Mucosa of descending colon (tissue), 3 donors: ENCODE measurements at places on chromosomes 4 and X. TPM values are rescaled to one million over a fixed set of nuclear protein-coding genes. Genes with fewer than 3 reads are reported as not detected.

- no peak for DNase-seq
These were observed 122.5 kb upstream of the HCCS start for GRCh38 chrX:10988653-10989052.

DNA sequence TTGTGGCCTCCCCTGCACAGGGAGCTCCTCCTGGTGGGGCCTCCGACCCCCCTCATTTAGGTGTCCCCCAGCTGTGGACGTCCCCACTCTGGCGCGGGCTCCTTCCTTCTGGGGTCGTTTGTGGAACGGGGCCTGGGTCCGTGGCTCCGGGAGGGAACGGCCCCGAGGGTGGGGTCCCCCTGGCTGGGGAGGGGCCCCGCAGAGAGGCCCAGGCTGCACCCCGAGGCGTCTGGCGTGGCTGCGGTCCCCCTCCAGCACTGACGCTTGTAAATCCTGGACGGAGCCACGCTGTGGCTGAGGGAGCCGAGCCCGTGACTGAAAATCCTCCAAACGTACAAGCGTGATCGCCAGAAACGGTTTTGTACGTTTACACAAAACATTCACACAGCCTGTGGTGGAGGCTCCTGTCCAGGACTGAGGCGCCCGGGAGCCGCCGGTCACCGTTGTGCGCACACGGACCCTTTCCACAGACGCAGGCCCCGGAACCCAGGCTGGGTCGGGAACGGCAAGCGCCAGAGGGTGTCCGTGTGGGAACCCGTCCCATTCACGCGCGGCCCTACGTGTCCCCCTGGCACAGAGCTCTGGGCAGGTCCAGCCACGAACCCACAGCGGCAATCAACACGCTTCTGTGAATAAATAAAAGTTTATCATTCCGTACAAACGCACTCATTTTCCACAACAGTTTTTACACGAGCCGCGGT is 15.2 kb upstream of the GTPBP6 start:
- DNase-seq, result peak; percentile 43

DNA sequence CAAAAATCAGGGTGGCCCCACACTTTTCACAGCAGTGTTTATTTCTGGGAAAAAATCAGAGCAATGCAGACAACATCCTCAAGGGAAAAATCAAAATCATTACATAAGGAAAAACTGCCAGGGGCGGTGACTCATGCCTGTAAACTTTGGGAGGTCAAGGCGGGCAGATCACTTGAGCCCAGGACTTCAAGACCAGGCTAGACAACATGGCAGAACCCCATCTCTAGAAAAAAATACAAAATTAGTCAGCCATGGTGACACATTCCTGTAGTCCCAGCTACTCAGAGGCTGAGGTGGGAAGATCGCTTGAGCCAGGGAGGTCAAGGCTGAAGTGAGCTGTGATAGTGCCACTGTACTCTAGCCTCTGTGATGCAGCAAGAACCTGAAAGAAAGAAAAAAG is 102.8 kb downstream of the NAF1 start:
- no peak for DNase-seq

DNA sequence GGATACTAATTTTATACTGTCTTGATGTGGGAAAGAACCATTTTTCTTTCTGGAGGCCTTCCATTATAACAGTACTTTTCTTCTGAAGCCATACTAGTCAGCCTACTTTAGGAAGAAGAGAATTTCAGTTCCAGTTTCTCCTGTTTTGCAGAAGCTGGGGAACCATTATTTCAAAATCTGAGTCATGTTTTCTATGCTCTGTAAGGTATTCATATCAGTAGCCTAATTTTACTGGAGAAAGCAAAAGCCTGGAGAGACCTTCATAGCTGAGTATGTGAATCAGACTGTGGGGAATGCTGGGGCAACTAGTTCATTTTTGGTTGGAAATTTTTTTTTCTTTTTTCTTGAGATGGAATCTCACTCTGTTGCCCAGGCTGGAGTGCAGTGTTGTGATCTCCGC is 22.4 kb downstream of the AFF1 start:
- DNase-seq, result no peak

- DNase-seq, result no peak
These were observed 360.7 kb downstream of the BMPR1B start for GRCh38 chr4:95118497-95118896.

DNA sequence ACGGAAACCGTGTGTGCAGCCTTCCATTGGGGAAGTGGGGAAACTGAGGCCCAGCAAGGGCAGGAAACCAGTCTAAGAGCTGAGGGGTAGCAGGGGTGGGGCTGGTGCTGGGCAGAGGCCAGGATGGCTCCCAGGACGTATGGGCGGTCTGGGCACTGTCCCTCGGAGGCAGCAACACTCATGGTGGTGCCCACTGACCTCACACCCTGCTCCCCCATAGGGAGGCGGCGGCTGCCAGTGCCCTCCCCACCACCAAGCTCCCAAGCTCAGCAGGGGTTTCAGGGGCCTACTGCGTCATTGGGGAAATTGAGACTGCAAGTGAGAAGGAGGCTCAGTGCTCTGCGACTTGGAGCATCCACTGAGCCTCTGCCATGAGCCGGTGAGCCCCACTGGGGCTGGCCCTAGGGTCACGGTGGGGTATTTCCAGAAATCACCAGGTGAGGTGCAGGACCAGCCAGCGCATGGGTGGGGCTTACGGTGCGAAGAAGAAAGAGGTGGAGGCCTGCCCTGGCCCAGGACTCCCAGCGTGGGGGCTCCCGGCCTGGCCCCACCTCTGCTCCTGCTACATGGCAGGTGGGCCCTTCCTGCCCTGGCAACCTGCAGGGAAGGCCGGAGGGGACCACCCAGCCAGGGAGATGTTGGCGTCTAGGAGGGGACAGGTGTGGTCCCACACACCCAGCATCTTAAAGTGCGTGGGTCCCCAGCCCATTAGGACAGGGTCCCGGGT is 915 bp downstream of the MSANTD1 start:
- no peak for DNase-seq

GRCh38 chrX:134469486-134469885 is 9.5 kb downstream of the HPRT1 start:
- no peak for DNase-seq

DNA sequence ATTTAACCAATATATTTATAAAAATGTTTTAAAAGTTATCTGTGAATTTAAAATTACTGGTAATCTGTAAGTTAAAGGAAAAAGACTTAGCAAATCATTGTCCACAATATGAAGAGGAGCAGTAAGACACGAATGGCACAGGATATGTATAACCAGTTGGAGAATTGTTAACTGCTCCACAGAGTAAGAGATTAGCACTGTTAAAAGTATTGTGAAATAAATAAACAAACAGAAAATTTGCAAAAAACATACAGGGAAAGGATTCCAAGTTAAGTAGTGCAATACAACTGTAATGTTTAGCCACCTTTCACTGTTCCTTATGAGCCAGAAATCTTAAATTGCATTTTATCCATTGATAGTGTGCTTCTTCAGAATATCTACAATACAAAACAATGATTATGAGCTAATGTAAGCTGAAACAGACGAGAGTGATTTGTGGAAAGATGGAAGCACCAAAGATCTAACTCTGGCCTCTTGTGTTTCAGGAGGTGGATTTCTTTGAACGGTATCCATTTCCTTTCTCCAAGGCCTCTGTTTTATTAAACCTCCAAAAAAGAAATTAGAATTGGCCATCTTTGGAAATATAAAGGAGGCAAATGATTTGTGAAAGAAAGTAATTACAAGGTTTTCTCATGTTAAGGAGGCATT is 188.4 kb downstream of the UNC5C start:
- no peak for DNase-seq

- no peak for DNase-seq
These were observed 642.4 kb downstream of the TRIML1 start for GRCh38 chr4:188781655-188782054.

DNA sequence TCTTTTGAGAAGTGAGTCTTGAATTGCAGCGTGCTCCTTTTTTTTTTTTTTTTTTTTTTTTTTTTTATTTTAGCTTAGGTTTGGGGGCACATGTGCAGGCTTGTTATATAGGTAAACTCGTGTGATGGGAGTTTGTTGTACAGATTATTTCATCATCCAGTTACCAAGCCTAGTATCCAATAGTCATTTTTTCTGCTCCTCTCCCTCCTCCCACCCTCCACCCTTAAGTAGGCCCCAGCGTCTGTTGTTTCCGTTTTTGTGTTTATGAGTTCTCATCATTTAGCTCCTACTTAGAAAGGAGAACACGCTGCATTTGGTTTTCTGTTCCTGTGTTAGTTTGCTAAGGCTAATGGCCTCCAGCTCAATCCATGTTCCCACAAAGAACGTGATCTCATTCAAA is 81.3 kb upstream of the TSPAN5 start:
- DNase-seq, result no peak

GRCh38 chrX:21581479-21581878 is 76.7 kb downstream of the KLHL34 start:
- no peak for DNase-seq

- DNase-seq, result no peak
These were observed 236.9 kb downstream of the DCTD start for GRCh38 chr4:182680234-182680653.

DNA sequence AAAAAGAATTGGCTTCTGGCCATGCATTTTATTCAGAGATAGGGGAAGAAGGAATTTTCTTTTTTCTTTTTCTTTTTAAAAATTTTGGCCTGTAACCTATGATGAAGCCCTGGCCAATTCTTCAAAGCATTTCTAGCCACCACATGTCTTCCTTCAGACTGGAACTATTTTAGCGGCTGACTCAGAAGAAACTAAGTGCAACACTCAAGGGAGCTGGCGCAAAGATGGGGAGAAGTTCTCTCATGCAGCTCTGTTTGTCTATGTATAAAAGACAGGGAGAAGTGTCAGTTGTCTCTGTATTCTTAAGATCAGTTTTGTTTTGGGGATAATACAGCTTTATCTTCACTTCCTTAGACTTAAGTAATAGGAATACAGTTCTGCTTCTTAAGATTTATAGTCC is 46.1 kb downstream of the MBNL3 start:
- no peak for DNase-seq

GRCh38 chr4:156503119-156503518 is 468.5 kb downstream of the PDGFC start:
- DNase-seq, result no peak

DNA sequence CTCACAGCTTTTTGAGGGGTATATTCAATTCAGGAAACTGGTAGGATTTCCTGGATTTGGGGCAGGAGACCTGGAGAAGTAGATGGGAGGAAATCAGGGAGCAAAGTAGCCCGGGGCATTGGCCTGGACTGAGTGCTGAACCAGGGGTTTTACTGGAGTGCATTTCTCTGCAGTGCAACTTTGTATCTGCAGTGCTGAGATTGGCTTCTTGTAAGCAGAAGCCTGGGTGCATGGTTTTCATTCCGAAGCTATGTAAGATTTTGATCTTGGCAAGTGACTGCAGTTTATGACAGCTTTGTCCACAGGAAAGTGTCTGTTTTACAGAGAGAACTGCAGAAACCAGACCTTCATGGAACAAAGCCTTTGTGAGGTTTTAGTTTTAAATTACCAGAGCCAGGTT is 158.3 kb downstream of the SPCS3 start:
- DNase-seq, result no peak

GRCh38 chrX:146278381-146278780 is 460.8 kb downstream of the SLITRK2 start:
- DNase-seq, result no peak

GRCh38 chr4:54539500-54540029 is 118.2 kb upstream of the KIT start:
- peak; percentile 65 for DNase-seq

DNA sequence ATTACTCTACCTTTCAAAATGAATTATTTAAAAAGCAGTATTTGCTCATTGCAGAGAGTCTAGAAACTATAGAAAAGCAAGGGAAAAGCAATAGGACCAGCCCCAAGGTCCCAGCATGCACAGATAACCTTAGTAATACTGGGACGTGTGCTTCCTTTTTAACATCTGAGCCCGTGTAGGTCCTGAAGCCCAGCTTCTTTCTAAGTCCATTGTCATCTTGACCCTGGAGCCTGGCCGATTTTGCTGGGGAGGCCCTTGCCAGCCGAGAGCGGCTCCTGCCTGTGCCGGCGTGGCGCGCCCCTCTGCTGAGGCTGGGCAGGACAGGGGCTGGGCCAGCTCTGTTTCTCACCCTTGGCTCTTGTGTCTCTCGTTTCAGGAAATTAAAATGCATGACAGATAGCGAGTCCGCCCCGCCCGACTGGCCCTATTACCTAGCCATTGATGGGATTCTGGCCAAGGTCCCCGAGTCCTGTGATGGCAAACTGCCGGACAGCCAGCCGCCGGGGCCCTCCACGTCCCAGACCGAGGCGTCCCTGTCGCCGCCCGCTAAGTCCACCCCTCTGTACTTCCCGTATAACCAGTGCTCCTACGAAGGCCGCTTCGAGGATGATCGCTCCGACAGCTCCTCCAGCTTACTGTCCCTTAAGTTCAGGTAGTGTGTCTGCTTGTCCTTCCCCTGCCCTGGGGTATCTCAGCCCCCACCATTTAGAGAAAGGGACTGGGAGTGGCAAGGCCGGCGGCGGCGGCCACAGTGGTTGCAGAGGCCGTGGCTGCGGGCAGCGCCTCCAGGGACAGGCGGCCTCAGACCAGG is 4.1 kb downstream of the MSANTD1 start:
- DNase-seq, result no peak

DNA sequence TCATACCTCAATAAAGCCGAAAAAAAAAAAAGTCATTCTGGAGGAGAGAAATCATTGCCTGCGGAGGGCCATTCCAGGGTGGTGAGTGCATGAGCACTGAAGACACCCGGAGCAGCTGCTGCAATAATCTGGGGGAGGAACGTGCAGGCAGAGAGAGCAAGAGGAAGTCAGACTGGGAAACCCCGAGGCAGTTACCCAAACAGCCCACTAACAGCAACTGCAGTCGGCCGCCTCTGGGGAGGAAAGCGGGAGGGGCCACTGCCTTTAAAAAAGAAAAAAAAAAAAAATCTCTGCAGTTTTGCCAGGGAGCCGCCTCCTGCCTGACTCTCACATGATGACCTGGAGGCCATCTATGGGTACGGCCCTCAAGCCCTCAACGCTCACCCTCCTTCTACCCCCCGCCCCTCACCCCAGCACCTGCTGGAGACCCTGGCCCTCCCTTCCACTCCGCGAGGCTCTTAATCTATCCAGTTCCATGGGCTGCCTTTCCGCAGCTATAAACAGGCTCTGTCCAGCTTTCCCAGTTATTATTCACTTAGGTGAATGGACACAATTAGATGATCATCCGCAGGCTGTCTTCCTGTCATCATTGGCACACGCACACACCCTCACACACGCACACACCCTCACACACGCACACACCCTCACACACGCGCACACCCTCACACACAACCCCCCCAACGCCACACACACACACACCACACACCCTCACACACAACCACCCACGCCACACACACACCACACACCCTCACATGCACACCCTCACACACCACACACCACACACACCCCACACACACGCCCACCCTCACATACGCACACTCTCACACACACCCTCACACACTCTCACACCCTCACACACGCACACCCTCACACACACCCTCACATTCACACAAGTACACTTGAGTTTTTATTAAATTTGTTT is 3.4 kb upstream of the AVPR2 start:
- peak; percentile 47 for DNase-seq

Gene RTL9
- not detected for total RNA-seq

Gene GPR50
- not detected for total RNA-seq

Gene TMEM150C
- total RNA-seq, result 3.4 TPM

Gene SUPT20HL1
- total RNA-seq, result not detected

Gene H2AZ1
- total RNA-seq, result 106 TPM

Gene CACNA1F
- total RNA-seq, result 3.0 TPM

Gene LRRC66
- total RNA-seq, result 5.4 TPM

Gene AR
- 1.2 TPM for total RNA-seq
